ENCODE measurements at places on chromosomes 4 and X.
A peak's percentile ranks its signal among the peaks of the same experiment; 100 is the strongest.

- DNase-seq, result no peak
Observed at GRCh38 chr4:154073107-154073822, 284.4 kb upstream of the SFRP2 start.

DNA sequence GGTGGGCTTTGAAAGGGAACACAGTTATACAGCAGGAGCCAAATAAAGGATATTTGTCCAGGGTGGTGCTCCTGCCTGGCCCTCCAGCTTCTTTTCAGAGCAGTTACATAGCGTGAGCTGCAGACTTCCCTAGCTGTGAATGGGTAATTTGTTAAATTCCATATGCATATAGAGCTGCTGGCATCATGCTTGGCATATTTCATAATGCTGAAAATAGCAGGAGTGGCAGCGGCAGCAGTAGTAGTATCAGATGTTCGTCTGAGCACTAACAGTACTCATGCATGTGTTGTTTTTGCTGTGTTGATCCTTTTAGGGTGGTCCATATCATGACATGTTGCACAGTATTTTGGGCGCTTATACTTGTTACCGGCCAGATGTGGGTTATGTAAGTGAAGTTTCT is 33.6 kb upstream of the TADA2B start:
- no peak for DNase-seq

GRCh38 chr4:8185295-8185694 is 13.8 kb upstream of the SH3TC1 start:
- DNase-seq, result no peak

DNA sequence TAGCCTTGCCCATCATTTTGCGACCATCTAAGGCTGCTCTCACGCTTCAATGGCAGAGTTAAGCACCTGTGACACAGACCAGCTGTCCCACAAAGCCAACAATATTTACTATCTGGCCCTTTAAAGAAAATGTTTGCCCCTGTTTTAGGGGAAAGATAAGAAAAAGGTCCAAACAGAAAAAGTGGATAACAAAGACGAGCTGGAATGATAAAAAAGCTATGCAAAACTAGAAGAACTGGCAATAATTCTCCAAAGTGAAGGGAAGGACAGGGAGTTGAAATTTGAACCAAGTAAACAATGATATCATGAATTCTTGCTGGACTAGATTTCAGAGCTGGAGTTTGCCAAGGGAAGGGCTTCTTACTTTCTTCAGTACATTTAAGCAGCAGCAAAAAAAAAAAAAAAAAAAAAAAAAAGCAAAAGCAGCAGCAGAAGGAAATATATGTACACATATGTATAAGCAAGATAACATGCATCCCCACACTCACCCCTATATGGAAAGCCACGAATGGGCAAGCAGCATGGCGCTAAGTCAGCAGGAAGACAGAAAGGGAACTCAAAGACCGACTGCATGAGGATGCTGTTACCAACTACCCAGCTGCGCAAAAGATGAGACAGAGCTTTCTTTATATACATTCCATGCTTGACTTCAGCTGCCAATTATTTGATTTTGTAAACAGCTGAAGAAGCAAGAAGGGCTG is 12.5 kb downstream of the TRAPPC2 start:
- DNase-seq, result no peak

DNA sequence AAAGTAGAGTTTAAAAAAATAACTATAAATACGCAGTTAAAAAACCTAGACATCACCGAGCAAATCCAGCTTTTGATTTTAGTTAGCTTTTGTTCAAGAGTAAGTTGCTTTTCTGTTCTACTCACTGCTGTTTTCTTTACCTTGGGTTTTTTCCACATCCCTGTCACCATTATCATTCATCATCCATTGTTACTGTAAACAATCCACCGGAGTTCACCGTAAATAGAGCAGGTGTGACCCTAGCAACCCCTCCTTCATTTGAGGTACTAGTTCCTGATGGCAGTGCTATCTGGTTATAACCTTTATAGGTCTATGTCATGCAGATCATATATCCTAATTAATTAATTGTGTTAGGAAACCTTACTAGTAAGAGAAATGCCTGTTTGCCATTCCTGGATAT is 43.0 kb upstream of the TEX13D start:
- DNase-seq, result no peak

- no peak for DNase-seq
Observed at GRCh38 chrX:137366018-137366633, 199.8 kb upstream of the ZIC3 start.

- DNase-seq, result no peak
Observed at GRCh38 chr4:8849266-8850073, 22.2 kb downstream of the HMX1 start.

- DNase-seq, result no peak
Observed at GRCh38 chr4:34178476-34178875, 2065.8 kb downstream of the ARAP2 start.

GRCh38 chrX:140467211-140467610 is 37.7 kb downstream of the SOX3 start:
- DNase-seq, result no peak

DNA sequence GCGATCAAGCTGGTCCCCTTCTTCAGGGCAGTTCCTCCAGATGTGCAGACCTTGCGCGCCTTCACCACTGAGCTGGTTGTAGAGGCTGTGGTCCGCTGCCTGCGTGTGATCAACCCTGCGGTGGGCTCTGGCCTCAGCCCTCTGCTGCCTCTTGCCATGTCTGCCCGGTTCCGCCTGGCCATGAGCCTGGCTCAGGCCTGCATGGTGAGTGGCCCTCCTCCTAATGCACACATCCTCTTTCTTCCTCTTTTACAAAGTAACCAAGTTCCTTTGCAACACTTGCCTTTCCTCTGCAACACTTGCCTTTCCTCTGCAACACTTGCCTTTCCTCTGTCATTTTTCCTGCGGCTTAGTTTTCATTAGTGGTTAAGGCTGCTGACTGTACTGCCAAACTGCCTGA is 1.8 kb downstream of the CCDC22 start:
- no peak for DNase-seq

DNA sequence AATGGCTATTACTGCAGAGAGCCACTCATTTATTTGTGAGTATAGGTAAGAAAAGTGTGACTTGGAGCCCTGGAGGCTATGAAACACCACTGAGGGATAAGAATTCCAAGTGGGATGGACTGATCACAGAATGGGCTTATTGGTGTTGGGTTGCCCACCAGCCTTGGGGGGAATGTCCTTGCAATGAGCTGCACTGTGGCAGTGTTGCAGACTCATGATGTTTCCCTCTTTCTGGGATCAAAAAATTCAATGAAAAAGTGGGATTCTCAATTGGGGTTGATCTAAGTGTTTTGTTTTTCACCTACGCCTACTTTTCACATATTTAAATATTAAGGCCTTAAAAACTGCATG is 1024.5 kb upstream of the PCDH10 start:
- DNase-seq, result no peak

- DNase-seq, result no peak
Observed at GRCh38 chr4:130077275-130077674, 981.3 kb downstream of the C4orf33 start.

DNA sequence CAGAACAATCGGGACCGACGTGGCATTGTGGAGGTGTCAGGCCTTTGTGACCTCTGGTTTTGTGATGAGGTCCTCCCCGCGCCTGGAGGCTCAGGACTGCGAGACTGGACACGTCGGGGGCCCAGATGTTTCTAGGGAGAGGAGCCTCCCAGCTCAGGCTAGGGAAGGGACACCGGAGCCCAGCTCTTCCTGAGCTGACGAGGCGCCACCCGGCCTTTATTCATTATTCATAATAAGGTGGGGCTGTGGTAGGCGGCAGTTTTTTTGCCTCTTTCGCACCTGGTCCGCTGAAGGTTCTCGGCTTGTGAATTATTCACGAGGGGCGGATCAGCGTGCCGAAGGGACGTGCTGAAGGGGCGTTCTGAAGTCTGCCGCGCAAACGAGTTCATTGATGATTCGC is 2.3 kb upstream of the UBA1 start:
- peak; percentile 43 for DNase-seq

DNA sequence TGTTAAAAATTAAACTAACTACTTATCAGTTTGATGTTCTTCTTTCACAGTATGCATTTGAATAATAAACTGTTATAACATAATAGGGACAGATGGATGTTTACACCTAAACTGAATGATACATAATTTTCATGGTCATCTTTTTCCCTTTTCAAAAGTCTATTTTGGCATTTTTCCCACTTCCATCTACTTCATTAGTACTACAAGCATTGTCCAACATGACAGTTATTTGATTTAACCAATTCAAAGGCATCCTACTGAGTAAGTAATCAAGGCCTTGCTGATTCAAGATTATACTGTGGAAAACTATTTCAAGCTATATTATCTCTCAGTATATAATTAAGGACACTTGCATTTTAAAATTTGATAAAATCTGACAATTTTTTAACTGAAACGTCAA is 212.9 kb downstream of the FAT4 start:
- no peak for DNase-seq

GRCh38 chr4:89064848-89065247 is 7.9 kb upstream of the FAM13A start:
- DNase-seq, result no peak

DNA sequence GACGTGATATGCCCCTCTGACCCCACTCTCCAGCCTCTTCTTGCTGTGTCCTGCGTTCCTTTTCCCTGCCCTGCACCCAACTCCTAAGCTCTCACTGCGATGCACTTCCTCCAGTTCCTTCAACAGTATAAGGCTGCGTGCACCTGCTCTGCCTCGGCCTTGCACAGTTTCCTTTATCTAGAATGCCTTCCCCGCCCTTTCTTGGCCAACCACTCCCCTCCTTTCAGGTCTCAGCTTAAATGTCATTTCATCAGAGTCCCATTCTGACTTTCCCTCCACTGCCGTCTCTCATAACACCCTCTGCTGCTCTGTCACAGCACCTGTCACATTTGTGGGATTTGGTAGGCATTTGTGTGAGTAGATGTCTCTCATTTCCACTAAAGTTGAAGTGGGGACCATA is 58.4 kb upstream of the NEIL3 start:
- DNase-seq, result no peak

Measured in right kidney (tissue), 9 donors.